ENCODE measurements at places on chromosomes 3 and 15.
A peak's percentile ranks its signal among the peaks of the same experiment; 100 is the strongest.

DNA sequence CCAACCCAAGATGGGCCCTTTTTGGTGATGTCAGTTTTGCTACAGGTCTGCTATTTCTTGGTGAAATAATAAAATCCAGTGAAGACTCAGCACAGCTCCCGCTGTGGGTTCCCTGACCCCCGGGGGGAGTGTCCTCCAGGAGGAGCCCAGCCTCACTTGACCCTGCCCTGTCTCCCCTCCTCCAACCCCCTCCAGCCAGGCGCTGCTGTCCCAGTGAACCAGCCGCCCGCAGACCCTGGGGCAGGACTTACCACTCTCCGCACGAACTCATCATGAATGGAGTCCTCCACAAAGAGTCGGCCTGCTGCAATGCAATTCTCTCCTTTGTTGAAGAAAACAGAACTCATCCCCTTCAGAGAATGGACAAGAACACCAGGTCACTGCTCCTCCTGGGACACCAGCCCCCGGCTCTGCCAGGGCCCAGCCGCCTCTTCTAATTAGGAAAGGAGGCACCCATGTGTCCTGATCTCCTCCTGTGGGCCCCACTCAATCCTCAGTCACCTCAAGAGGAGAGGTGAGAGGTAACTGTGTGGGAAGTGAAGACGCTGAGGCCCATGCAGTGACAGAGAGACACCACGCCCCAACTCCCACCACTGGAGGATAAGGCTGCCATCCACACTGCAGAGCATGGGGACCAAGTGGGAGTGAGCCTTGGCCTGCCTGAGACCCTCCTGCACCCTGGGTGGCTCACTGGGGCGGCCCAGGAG lies 28.8 kb upstream of the SLC41A3 start:
- DNase-seq = no peak

DNA sequence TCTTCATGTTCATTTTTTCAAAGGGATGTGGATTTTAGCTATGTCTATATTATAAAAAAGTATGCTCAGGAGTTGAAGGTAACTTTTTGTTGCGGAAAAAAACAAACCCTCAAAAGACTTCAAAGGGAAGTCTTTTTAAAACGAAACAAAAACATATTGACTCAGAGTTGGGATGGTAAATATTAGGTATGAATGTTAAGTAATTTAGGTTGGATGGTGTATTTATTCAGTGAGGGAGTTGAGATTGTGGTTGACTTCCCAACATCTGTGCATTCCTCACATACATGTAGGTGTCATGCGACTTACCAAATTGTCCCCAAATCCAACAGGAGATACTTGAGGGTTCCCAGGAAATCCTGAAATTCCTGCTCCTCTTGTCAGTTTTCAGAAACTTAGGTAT lies 32.7 kb upstream of the PLSCR5 start:
- no peak for DNase-seq

DNA sequence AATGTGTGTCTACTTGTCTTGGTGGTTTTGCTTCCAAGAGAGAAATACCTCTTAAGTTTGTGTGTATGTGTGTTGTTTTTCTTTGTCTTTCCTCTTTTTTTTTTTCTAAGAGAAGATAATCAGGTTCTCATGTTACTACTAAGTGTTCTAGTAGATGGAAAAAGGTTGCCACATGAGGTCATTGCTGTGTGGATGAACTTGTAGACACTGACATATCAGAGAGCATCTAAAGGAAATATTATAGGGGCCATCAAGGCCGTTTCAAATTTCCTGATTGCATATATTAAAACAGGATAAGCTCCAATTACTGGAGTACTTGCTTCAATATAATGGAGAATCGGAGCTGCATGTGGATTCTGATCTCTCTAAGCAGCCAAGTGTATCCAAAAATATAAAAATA lies 747.5 kb downstream of the NR2F2 start:
- DNase-seq = no peak

DNA sequence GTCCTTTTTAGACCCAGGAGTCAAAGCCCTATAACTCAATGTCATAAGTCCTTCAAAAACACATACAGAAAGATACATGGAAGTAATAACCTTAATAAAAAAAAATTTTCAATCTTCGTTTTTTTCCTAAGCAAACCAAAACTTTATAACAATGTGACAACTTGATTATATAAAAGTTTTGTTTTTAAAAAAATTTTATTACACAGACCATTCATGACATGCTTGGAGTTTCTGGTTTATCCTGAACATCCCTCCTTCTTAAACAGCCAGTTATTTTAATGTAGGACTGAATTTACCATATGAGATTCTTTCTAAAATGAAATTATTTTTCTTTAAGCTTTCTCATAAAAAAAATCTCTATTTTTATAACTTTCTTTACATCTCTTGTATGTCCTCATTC lies 30.7 kb downstream of the IQCF6 start:
- no peak for DNase-seq

GRCh38 chr3:127396473-127396872 lies 108.6 kb upstream of the PRR20G start:
- DNase-seq = no peak

DNA sequence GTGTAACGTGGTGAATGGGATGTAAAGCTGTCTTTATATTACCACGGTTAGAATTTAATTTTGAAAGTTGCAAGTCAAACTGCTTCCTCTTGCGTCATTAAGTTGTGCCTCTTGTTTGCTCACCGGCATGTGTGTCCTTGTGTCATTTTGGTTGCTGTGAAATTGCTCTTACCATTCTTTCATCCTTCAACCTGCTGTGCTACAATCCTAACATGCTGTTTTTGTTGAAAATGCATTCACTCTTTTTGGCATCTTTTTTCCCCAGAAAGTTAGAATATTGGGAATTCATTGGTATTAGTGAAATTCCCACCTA lies 164.7 kb downstream of the PGPEP1L start:
- DNase-seq = no peak

DNA sequence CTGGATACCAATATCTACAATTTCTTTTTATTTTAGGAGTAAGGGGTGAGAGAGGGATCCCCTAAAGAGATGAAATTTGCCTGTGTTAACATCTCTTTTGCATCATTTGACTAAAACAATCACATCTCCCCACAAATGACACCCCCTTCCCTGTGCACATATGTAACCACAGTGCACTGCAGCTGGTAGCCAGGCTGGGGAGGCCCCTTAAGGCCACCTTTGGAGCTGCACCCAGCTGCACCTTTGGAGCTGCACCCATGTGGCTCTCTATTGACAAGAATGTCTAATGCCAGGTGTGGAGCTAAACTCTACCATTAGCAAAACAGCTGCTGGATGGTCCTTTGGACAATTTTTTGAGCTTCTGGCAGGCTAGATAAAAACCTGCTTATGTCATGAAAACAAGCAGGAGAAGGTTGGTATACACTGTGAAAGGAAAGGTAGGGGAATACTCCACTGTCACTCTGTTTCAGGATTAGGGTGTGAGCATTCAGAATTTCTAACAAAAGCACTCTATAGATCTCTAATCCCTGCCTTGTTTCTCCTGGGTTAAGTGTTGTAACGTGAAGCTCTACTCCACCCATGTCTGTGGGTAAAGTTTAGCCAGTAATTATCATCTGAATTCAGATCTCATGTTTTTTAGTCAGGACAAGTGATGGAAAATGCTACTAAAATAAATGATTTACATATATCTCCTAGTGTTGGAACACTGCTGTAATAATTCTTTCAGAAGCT lies 52.1 kb downstream of the TFG start:
- peak; percentile 48 for DNase-seq

DNA sequence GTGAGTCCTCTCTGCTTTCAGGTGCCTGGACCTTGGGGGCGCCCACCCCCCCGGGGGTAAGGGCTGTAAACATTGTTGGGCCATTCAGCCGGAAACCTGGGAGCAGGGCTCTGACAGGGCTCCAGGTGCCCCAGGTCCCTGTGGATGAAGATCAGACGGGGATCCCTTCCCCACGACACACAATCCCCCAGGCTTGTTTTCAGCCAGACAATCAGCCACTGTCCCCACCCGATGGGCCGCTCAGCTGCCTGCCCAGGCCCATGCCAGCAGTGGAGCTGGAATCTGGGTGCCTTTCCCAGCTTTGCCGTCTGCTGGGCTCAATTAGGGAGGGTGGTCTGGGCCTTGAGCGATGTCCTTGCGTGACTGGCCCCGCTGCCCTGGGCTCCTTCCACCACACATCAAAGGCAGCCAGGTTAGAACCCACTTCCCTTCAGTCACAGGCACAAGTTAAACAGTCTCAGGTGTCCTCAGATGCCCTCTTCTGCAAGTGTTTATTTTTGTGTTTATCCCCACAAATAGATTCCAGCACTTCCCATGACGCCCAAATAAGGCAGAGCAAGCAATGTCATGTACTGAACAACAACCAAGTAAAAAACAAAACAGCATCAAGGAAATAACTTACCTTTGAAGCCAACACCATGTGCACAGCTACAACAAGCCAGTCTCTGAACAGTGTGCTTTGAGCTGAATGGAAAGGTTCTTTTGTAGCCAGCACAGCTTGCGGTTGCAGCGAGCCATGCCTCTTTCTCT lies 77.0 kb upstream of the ALDH1A3 start:
- DNase-seq = no peak

Data from activated CD4-positive, alpha-beta T cell treated with anti-CD3 and anti-CD28 coated beads for 36 hours (primary cell).